Activated CD4-positive, alpha-beta memory T cell treated with anti-CD3 and anti-CD28 coated beads for 36 hours (primary cell): ENCODE measurements at places on chromosomes 12 and 14.
A peak's percentile ranks its signal among the peaks of the same experiment; 100 is the strongest.

DNA sequence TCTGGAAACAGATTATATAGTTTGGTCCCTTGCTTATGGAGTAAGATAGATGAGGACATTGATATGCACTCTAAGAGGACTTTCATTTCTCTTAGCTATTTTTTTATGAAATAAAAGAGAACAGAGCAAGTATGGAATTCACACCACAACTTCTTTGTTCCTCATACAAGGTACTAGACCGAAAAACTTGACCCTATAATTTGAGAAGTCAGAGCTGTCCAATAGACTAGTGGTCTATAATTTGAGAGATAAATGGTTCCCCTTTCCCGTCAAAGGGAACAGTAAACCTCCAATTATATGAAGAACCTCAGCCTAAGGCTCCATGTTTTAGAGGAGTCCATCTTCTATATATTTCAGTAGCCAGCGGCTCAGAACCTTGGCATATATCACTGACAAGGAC is 58.5 kb upstream of the HIF1A start:
- no peaks in the 10 kb centered on the region for H3K27me3 ChIP-seq
- H3K4me1 ChIP-seq, result peaks cover 17% of the 10 kb centered on the region

DNA sequence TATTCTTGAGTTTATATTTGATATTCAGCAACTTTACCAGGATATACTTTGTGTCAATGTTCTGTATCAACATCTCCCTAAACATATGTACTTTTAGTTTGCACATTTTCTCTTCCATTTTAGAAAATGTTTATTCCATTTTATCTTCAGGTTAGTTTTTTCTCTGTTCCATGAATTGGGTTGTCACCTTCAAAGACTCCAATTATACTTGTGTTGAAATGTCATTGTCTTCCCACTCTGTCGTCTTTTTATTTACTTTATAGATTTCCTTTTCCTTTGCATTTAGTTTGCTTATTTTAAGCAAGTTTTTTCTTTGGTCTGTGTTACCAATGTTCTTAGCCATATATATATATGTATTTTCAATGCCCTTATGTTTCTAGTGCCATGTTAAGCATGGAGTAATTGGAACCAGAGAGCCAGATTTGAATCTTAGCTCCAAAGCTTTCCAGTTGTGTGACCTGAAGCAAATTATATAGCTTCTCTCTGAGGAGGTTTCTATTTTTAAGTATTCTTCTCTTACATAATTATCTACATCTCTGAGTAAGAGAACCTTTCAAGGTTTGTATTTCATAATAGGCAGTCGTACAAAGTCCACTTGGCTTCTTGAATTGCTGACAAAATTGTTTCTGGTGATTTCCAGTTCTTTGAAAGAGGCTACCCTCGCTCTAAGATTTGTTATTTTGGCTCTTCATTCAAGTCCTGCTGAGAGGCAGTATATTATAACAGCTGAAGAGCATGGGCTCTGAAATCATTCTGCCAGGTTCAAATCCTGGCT is 85.8 kb upstream of the DYRK2 start:
- DNase-seq, result no peak
- H3K27ac ChIP-seq, result no peak overlapping the region
- no peak overlapping the region for H3K4me3 ChIP-seq

DNA sequence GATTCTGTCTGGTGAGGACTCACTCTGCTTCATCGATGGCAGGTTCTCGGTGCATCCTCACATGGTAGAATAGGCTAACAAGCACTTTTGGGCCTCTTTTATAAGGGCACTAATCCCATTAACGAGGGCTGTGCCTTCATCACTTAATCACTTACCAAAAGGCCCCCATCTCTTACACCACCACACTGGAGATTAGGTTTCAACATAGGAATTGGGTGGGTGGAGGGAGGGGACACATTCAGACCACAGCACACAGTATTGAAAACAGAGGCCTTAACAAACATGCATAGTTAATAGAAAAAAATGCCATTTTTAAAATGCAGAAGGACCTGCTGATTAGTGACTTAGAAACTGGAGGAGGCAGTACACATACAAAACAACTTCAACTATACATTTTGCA is 61.6 kb downstream of the SPPL3 start:
- H3K4me3 ChIP-seq, result no peak overlapping the region
- H3K36me3 ChIP-seq, result peaks cover 3% of the 10 kb centered on the region
- peaks cover 37% of the 10 kb centered on the region for H3K4me1 ChIP-seq
- no peaks in the 10 kb centered on the region for H3K27me3 ChIP-seq

DNA sequence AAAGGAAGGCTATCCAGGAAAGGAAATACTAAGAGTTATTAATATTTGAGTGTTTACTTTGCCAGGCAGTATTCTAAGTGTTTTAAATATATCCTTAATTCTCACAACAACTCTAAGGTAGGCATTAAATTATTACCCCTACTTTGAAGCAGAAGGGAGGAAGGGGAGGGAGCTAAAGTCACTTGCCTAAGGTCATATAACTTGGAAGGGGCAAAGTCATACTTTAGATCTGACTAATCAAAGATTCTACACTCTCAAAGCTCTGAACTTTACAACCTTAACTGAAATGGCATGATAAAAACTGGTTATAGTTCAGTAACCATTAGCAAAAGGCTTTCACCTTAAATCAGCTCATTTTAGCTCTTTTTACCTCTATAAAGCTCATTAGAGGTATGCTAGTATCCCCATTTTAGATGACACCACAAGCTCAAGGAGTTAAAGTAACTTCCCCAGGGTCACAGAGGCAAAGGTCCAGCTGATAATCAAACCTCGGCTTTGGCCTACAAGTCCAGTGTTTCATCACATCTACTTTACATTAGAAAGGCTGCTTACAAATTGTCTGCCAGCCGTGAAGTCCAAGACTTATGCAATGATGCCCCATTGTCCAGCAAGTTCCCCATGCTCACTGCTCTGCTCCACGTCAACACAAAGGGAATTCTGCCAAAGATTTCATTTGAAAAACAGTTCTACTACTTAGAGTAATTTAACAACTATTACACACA is 223.9 kb downstream of the MED13L start:
- no peak overlapping the region for H3K27ac ChIP-seq
- no peak overlapping the region for H3K4me3 ChIP-seq
- no peak for DNase-seq
- H3K4me1 ChIP-seq, result peaks cover 58% of the 10 kb centered on the region
- H3K36me3 ChIP-seq, result peaks cover 1% of the 10 kb centered on the region

DNA sequence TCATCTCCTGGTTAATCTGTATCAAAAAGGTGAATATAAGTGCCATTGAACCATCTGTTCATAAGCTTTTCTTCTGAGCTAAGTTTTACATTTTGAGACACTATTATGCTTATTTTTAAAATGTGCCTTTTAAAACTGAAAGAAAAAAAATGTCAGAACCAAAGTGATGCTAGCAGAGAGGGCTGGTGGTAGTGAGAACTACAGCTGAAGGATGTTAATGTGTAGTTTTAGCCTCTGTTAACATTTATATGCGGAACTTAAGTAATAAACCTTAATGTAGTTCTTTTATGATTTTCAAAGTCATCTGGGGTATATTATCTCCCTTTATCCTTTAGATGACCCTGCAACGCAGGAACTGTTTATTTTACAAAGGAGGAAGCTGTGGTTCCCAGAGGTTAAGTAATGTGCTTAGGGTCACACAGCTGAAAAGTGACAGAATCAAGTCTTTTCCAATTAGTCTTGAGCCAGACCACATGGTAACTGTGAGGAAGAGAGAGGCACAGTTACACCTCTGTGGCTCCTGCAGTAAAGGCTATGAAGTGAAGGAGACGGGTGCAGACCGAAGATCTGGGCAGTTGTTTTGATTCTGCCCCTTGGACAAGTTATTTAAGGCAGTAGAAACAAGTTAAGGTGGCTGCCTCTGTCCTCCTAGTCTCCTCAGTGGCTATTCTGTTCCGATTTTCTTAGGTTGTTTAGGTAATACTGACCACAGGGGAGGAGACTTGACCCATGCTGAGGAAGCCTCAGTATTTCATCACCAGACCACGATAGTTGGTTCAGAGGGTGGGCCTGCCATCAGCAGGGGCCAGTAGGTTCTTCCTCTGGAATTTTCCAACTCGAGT is 23.9 kb downstream of the GNG2 start:
- peaks cover 68% of the 10 kb centered on the region for H3K4me1 ChIP-seq
- DNase-seq, result no peak
- H3K36me3 ChIP-seq, result peaks cover 29% of the 10 kb centered on the region
- peak overlapping the region; percentile 25 for H3K4me3 ChIP-seq
- H3K27ac ChIP-seq, result peak overlapping the region; percentile 30

GRCh38 chr14:85907536-85907935 is 377.6 kb downstream of the FLRT2 start:
- no peaks in the 10 kb centered on the region for H3K36me3 ChIP-seq
- no peak overlapping the region for H3K27ac ChIP-seq
- H3K4me3 ChIP-seq, result no peak overlapping the region
- no peak for DNase-seq
- no peaks in the 10 kb centered on the region for H3K4me1 ChIP-seq

- H3K36me3 ChIP-seq, result peaks cover 34% of the 10 kb centered on the region
- no peaks in the 10 kb centered on the region for H3K27me3 ChIP-seq
- no peak for DNase-seq
- no peak overlapping the region for H3K4me3 ChIP-seq
- H3K4me1 ChIP-seq, result peaks cover 15% of the 10 kb centered on the region
These were observed 24.1 kb downstream of the MTHFD1 start for GRCh38 chr14:64412237-64412636.

- H3K27ac ChIP-seq, result no peak overlapping the region
- peaks cover 7% of the 10 kb centered on the region for H3K27me3 ChIP-seq
- no peak overlapping the region for H3K4me3 ChIP-seq
- no peak for DNase-seq
- H3K4me1 ChIP-seq, result no peaks in the 10 kb centered on the region
These were observed 55.5 kb upstream of the DAAM1 start for GRCh38 chr14:59132796-59133494.

DNA sequence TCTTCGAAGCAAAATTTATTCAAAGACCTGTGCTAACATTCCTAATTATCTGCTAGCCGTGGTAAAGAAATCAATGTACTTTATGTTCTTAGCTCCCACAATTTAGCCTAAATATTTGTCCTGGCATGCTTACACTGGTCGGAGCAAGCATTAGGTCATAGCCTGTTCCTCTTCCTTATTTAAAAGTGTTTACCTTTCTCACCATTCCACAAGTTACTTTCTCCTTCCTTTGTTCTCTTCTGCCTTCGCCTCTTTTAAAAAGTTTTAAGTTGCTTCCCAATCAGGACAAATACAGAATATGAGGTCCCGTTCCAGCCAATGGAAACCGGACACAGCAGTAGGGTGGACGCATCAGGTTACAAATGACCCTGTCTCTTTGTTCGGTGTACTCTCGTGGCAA is 11.6 kb downstream of the CDK2AP1 start:
- DNase-seq, result no peak
- H3K4me1 ChIP-seq, result peaks cover 9% of the 10 kb centered on the region
- no peaks in the 10 kb centered on the region for H3K27me3 ChIP-seq
- peaks cover 11% of the 10 kb centered on the region for H3K36me3 ChIP-seq
- no peak overlapping the region for H3K27ac ChIP-seq

- H3K27me3 ChIP-seq, result peaks cover 15% of the 10 kb centered on the region
- H3K4me1 ChIP-seq, result peaks cover 2% of the 10 kb centered on the region
- H3K36me3 ChIP-seq, result no peaks in the 10 kb centered on the region
- DNase-seq, result no peak
- H3K27ac ChIP-seq, result no peak overlapping the region
- no peak overlapping the region for H3K4me3 ChIP-seq
These were observed 58.1 kb upstream of the DHRS4 start for GRCh38 chr14:23895480-23895879.

DNA sequence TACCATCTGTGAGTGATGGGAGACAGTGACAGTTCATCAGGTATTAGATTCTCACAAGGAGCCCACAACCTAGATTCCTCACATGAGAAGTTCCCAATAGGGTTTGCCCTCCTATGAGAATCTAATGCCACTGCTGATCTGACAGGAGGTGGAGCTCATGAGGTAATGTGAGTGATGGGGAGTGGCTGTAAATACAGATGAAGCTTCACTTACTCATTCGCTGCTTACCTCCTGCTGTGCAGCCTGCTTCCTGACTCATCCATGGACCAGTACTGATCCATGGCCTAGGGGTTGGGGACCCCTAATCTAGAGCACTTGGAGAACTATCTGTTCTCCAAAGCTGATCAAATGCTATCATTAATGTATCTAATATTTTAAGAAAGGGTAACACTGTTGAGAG is 17.7 kb downstream of the CLEC2D start:
- DNase-seq, result peak; percentile 44
- H3K4me1 ChIP-seq, result peaks cover 66% of the 10 kb centered on the region
- H3K27ac ChIP-seq, result peak overlapping the region; percentile 51
- H3K27me3 ChIP-seq, result no peaks in the 10 kb centered on the region
- H3K4me3 ChIP-seq, result no peak overlapping the region
- H3K36me3 ChIP-seq, result peaks cover 92% of the 10 kb centered on the region

DNA sequence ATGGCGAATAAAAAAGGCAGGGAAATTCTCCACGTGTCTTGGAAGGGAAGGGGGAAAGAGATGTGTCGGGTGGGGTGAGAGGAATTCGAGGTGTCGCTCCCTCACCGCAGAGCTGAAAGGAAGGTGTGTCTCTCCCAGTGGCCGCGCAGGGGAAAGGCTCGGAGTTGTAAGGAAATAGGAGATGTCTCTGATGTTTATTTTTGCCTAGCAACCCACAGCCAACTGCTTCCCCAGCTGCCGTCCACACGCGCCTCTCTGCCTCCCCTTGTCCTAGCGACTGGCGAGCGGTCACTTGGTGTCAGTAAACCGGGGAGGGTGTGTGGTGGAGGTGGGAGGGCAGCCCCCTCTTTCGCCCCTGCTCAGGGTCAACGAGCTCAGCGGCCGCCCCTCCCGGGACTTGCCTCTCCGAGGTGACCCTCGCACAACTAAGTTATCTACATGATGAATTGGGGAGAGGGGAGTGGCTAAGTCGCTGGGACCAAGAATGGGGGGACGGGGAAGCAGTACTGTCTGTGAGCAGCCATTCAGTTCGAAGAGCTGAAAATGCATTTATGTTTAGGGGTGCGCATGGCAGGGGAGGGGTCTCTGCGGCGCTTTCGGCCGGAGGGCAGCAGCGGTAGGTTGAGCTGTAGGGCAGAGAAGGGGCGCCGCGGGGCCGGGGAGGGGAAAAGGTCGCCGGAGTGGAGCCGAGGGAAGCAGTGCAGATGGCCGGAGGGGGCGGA is 585 bp upstream of the DYRK2 start:
- H3K27me3 ChIP-seq, result no peaks in the 10 kb centered on the region
- peaks cover 38% of the 10 kb centered on the region for H3K4me1 ChIP-seq
- peak overlapping the region; percentile 85 for H3K4me3 ChIP-seq
- peak overlapping the region; percentile 43 for H3K27ac ChIP-seq
- peaks cover 14% of the 10 kb centered on the region for H3K36me3 ChIP-seq
- DNase-seq, result peak; percentile 57

- no peak overlapping the region for H3K4me3 ChIP-seq
- H3K27ac ChIP-seq, result no peak overlapping the region
- H3K4me1 ChIP-seq, result no peaks in the 10 kb centered on the region
- no peaks in the 10 kb centered on the region for H3K27me3 ChIP-seq
- DNase-seq, result no peak
These were observed 400.8 kb upstream of the PRICKLE1 start for GRCh38 chr12:42990387-42990786.

DNA sequence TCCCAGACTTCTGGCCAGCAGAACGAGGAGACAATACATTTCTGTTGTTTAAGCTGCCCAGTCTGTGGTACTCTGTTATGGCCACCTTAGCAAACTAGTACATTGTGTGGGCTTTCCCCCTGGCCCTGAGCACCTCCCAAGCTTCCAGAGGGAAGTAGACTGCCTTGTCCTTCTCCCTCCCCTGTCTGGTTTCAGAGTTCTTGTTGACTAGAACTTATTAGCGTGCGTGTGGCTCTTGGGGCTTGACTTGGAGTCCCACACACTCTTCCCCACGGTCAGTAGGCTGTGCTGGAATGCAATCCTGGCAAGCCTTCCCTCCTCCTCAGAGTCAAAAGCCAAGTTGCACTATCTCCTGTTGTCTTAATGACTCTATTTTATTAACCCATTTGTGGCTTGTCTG is 27.7 kb downstream of the FBLN5 start:
- no peaks in the 10 kb centered on the region for H3K27me3 ChIP-seq
- H3K4me3 ChIP-seq, result no peak overlapping the region
- DNase-seq, result no peak
- H3K27ac ChIP-seq, result no peak overlapping the region
- no peaks in the 10 kb centered on the region for H3K4me1 ChIP-seq
- no peaks in the 10 kb centered on the region for H3K36me3 ChIP-seq
